ENCODE measurements at places on chromosomes 6 and 20. TPM values are rescaled to one million over a fixed set of nuclear protein-coding genes. Genes with fewer than 3 reads are reported as not detected.

Gene OPRM1
- not detected for total RNA-seq

- no peaks in the 10 kb centered on the region for H3K27me3 ChIP-seq
- no peaks in the 10 kb centered on the region for H3K4me1 ChIP-seq
- no peak for DNase-seq
- H3K27ac ChIP-seq, result no peak overlapping the region
These were observed 86.4 kb upstream of the TIAM2 start for GRCh38 chr6:154908723-154909122.

DNA sequence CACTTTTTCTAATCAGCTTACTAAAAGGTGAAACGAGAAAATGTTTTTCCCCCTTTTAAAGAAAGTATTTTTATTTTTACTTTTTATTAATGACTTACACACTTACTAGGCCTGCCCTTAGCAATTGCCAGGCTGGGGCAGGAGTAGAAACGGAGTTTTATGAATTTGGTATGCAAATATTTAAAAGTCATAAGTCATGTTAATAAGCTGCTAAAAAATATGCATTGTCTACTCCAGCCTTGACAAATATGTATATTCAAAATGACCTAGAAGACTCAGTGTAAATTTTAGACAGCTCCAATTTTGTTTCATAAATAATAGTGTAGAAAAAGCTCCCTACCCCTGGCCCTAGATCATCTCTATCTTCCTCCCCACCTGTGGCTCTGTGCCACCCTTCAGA, 17.5 kb upstream of the TGM6 start:
- H3K4me3 ChIP-seq, result no peak overlapping the region
- H3K27me3 ChIP-seq, result no peaks in the 10 kb centered on the region
- no peaks in the 10 kb centered on the region for H3K4me1 ChIP-seq
- no peak for DNase-seq

DNA sequence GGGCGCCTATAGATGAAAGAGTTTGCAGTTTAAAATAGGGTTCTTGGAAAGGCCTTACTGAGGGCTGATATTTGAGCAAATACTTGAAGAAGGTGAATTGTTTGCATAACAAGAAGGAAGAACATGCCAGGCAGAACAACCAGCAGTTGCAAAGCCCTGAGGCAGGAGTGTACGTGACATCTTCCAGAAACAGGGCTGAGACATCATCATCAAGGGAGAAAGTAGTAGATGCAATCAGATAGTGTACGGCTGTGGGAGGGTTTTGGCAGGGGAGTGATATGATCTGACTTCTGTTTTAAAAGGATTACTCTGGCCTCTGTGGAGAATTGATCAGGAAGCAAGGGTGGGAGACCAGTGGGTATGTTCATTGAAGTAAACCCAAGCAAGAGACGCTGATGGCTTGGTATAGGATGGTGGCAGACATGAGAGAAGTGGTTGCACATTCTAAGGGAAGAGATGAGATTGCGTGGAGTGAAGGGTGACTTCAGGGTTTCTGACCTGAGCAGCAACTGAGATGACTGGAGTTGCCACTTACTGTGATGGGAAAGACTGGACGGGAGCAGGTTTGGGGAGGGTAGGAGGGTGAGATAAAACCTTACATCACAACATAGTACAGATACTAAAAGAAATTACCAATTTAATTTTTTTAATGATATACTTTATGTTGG, 28.8 kb downstream of the RIOK1 start:
- DNase-seq, result no peak
- no peaks in the 10 kb centered on the region for H3K4me1 ChIP-seq
- H3K27me3 ChIP-seq, result no peaks in the 10 kb centered on the region
- H3K4me3 ChIP-seq, result no peak overlapping the region
- H3K36me3 ChIP-seq, result peaks cover 7% of the 10 kb centered on the region

- DNase-seq, result no peak
- H3K27ac ChIP-seq, result no peak overlapping the region
- H3K4me3 ChIP-seq, result no peak overlapping the region
- H3K36me3 ChIP-seq, result no peaks in the 10 kb centered on the region
These were observed 28.2 kb upstream of the NOP56 start for GRCh38 chr20:2624190-2624589.

GRCh38 chr6:156980515-156980914, 203.3 kb downstream of the ARID1B start:
- H3K36me3 ChIP-seq, result no peaks in the 10 kb centered on the region
- no peak for DNase-seq
- no peaks in the 10 kb centered on the region for H3K27me3 ChIP-seq

DNA sequence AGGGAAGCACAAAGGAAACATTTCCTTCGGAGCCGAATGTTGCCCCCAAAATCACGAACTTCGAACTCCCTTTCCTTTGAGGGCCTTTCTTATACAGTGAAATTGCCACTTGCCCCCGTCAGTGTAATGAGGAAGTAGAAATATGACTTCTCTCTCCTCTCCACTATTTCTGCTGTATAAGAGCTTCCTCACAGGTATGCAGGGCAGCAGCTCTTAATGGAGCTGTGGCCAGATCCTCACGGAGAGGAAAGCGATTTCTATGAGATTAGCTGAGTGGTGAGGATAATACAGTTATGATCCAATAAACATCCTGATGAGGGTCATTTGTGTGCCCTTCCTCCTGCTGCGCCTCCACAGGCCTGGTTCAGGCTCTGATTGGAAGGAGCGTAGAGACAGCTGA, 10.8 kb upstream of the CPNE5 start:
- H3K4me3 ChIP-seq, result no peak overlapping the region
- no peak for DNase-seq
- H3K4me1 ChIP-seq, result no peaks in the 10 kb centered on the region
- no peaks in the 10 kb centered on the region for H3K36me3 ChIP-seq
- H3K27ac ChIP-seq, result no peak overlapping the region

GRCh38 chr20:3229158-3229557, 9.8 kb downstream of the SLC4A11 start:
- no peak for DNase-seq
- no peaks in the 10 kb centered on the region for H3K36me3 ChIP-seq
- H3K4me3 ChIP-seq, result no peak overlapping the region
- H3K27me3 ChIP-seq, result no peaks in the 10 kb centered on the region

DNA sequence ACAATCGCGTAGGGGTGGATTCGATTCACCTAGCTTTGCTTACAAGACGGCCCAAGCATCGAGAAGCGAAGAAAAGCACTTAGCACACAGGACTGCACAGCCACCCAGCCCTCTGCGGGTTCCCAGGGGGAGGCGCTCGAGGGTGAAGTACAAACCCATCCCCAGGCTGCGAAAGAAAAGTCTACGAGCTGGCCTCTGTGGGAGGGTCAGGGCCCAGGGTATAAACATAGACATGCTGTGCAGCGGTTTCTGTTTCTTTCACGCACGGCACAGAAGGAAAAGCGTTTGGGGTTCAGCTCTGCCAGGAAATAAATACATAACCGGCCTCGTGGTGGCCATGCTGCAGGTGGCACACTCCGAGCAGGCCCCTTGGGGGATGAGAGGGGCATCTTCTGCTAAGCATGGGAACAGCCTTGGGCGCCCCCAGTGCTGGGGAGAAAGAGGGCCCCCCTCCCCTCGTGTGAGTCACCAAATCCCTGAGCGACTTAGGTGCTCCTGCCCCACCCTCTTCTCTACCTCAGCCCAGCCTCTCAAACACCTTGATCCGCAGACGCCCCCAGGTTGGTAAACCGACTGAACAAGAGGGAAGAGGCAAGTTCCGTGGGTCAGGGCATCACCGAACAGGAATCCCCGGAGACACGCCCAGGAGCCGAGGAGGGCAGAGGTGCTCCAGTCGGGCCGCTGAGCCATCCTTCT, 91.6 kb upstream of the RIPOR2 start:
- no peaks in the 10 kb centered on the region for H3K36me3 ChIP-seq
- H3K4me3 ChIP-seq, result no peak overlapping the region
- no peaks in the 10 kb centered on the region for H3K27me3 ChIP-seq
- no peak overlapping the region for H3K27ac ChIP-seq
- no peak for DNase-seq
- no peaks in the 10 kb centered on the region for H3K4me1 ChIP-seq

- H3K36me3 ChIP-seq, result no peaks in the 10 kb centered on the region
- H3K4me1 ChIP-seq, result no peaks in the 10 kb centered on the region
- H3K4me3 ChIP-seq, result no peak within 1 kb of the TSS
- no peak for DNase-seq
These were observed at the start of gene HLA-DPB1 for GRCh38 chr6:33075568-33076405. Gene HLA-DPB1 (plus strand): TSS chr6:33075990. CDS start chr6:33076042, 52 bp downstream.

GRCh38 chr6:163926642-163927041, 512.1 kb downstream of the QKI start:
- DNase-seq, result peak; percentile 59
- H3K4me1 ChIP-seq, result no peaks in the 10 kb centered on the region
- H3K4me3 ChIP-seq, result no peak overlapping the region
- no peak overlapping the region for H3K27ac ChIP-seq
- H3K27me3 ChIP-seq, result no peaks in the 10 kb centered on the region

DNA sequence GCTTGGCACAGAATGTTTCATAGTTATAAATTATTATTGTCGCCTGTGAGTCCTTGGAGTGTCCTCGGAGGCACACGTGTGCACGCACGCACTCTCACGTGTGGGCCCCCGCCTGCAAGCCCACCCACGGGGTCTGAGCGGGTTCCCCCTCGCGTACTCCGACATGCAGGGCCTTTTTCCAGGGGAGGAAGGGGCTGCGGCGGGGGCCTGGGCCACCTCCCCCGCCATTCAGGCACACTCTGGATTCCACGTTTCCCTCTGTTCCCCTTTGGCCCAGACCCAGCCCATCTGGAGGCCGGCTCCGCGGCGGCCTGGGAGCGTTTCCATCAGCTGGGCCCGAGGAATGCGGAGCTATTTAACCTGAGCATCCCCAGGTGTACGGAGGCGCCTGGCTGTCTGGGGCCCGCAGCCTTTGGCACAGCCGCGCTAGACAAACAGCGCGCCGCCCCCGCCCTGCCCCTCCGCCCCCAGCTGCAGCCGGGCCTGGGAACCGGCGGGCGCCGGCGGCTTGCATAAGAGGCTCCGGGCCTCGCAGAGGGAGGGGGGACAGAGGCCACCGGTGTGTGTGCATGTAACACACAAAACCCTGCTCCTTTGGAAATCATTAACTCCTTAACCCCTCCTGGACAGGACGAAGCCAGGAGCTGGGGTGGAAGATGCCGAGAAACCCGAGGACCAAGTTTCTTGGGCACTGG, 3.3 kb downstream of the ID1 start:
- no peaks in the 10 kb centered on the region for H3K36me3 ChIP-seq
- no peaks in the 10 kb centered on the region for H3K27me3 ChIP-seq
- peak; percentile 82 for DNase-seq
- no peaks in the 10 kb centered on the region for H3K4me1 ChIP-seq
- H3K4me3 ChIP-seq, result no peak overlapping the region
- H3K27ac ChIP-seq, result no peak overlapping the region

Gene BPI
- total RNA-seq, result 0.19 TPM

Gene LTB
- 1.4 TPM for total RNA-seq

Gene NRSN2
- 31.0 TPM for total RNA-seq

GRCh38 chr6:13355043-13355945, 27.0 kb upstream of the TBC1D7 start:
- DNase-seq, result no peak
- no peaks in the 10 kb centered on the region for H3K36me3 ChIP-seq
- no peak overlapping the region for H3K4me3 ChIP-seq
- H3K27me3 ChIP-seq, result no peaks in the 10 kb centered on the region
- no peaks in the 10 kb centered on the region for H3K4me1 ChIP-seq

- DNase-seq, result no peak
- H3K4me3 ChIP-seq, result no peak overlapping the region
- peaks cover 3% of the 10 kb centered on the region for H3K4me1 ChIP-seq
- H3K36me3 ChIP-seq, result no peaks in the 10 kb centered on the region
These were observed 2.1 kb downstream of the NQO2 start for GRCh38 chr6:3001773-3002293.

Gene TMC2
- total RNA-seq, result 0.15 TPM

DNA sequence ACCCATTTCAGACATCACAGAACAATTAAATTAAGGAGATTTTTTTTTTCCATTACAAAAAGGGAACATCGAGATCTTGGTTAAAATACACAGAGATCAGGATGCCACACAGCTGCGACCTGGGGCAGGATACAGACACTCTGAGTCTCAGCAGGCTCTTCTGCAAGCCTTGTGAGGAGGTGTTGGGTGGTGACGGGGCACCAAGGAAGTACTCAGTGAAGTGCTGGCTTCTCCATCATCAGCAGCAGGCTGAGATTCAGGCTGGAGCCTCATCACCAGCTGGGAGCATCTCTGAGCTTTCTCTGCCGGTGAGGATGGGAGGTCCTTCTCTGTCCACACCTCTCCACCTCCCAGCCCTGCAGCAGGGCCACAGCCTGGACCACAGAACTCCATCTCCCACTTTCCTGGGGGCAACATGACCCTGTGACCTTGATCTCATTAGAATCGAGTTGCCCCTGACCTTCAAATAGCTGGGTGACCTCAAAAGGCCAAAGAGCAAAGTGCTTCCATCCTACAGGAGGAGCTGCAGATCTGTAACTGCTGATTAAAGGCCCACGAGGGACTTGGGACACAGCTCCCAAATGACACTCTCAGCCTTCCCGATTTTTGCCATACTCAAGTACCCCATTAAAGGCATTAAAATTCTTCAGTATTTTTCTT, 16.0 kb downstream of the PMEPA1 start:
- H3K27ac ChIP-seq, result no peak overlapping the region
- DNase-seq, result no peak
- H3K4me1 ChIP-seq, result peaks cover under 1% of the 10 kb centered on the region
- no peak overlapping the region for H3K4me3 ChIP-seq
- H3K36me3 ChIP-seq, result no peaks in the 10 kb centered on the region
- H3K27me3 ChIP-seq, result no peaks in the 10 kb centered on the region

DNA sequence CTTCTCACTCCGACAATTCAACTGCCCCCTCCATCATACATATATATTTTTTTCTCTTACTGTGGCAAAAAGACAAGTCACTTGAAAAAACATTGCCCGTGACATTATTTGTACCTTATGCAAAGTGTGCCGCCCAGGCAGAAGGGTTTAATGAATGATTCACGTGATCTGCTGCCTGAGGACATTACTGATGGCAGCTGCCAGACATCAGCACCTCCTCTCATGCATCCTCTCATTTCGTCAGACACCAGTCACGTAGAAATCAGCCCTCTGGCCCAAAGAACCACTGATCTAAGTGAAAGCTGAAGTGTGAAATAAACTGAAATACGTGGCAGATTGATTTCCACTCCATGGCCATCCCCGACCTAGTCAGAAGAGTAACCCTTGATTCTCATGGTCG, 218.8 kb upstream of the PDE10A start:
- no peak overlapping the region for H3K27ac ChIP-seq
- DNase-seq, result no peak
- H3K4me3 ChIP-seq, result no peak overlapping the region
- H3K36me3 ChIP-seq, result no peaks in the 10 kb centered on the region
- no peaks in the 10 kb centered on the region for H3K4me1 ChIP-seq

- DNase-seq, result no peak
- H3K36me3 ChIP-seq, result no peaks in the 10 kb centered on the region
- H3K27me3 ChIP-seq, result no peaks in the 10 kb centered on the region
- no peaks in the 10 kb centered on the region for H3K4me1 ChIP-seq
- no peak overlapping the region for H3K27ac ChIP-seq
These were observed 5.7 kb downstream of the CCDC170 start for GRCh38 chr6:151499551-151499950.

DNA sequence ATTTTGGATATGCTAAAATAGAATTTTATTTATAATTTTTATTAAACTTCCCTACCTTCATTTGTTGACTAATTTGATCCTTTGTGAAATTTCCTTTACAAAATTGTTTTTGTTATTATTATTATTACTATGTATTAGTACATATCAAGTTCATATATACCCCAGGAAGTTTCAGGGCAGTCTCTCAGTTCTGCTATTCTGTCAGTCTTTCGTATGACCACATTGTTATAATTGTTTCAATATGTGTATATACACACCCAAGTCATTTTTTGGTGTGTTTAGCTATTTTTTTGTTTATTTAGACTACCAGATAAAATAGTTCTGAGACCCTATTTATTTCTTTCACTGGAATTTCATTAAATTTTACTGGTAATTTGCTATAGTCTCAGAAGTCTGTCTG, 72.1 kb downstream of the NKAIN2 start:
- H3K4me1 ChIP-seq, result no peaks in the 10 kb centered on the region
- no peak for DNase-seq
- no peak overlapping the region for H3K4me3 ChIP-seq

- H3K27ac ChIP-seq, result no peak overlapping the region
- no peaks in the 10 kb centered on the region for H3K4me1 ChIP-seq
These were observed 163.4 kb upstream of the CEP162 start for GRCh38 chr6:84390851-84391250.

Gene ULBP2
- 0.68 TPM for total RNA-seq
